ENCODE measurements at places on chromosomes 4 and X.

- DNase-seq: no peak
Observed at GRCh38 chr4:130722361-130722760, 1626.4 kb downstream of the C4orf33 start.

DNA sequence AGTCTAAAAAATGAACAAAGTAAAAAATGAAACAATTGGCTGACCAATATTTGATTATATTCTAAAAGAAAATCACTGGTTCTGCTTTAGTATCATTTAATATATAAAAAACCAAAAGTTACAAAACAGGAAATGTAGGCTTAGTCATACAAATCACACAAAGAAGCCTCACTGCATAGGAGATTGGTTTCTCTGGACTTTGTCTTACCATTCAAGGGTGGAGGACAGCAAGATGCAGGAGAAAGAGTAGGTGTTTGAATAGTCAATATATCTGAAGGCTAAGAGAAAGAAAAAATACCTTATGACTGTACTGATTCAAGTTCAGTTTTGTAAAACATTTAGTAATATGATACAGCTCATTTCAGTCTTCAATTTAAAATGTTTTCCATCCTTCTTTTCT is 28.6 kb upstream of the TAF9B start:
- no peak for DNase-seq

GRCh38 chrX:50941638-50942037 is 31.1 kb downstream of the BMP15 start:
- DNase-seq: no peak

- DNase-seq: no peak
Observed at GRCh38 chrX:9662148-9662547, 103.5 kb downstream of the GPR143 start.

- no peak for DNase-seq
Observed at GRCh38 chr4:53055274-53055673, 193.2 kb downstream of the RASL11B start.

- no peak for DNase-seq
Observed at GRCh38 chr4:74451214-74451661, 6.3 kb downstream of the AREG start.

DNA sequence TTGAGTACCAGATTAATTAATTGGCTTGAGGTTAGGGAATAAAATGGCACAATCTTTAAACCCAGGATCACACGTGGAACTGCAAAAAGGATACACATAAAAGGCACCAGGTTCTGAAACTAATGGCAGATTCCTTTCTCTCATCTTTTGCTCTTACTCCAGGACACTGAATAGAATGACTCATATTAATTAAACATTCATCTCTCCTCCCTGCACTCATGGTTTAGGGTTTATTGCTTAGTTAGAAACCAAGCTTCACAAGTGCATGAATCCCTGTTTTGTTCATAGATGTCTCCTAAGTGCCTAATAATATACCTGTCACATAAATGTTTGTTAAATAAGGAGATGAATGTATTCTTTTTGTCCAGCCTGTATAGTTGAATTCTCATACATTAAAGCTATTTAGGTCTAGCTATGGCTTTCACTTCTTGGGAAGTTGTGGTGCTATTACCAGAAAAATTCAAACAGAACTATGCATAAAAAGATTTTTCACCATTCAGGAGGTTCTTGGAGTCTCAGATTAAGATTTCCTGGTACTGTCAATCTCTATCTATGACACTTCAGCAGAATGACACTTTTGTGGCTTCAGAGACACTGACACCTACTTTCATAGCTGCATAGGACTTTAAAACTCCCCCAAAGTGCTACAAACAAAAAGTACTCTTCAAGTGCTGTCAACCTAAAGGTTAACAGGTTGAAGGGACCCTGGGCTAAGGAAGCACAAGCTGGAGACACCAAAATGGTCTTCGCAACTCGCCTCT is 7.4 kb downstream of the CORIN start:
- DNase-seq: no peak

DNA sequence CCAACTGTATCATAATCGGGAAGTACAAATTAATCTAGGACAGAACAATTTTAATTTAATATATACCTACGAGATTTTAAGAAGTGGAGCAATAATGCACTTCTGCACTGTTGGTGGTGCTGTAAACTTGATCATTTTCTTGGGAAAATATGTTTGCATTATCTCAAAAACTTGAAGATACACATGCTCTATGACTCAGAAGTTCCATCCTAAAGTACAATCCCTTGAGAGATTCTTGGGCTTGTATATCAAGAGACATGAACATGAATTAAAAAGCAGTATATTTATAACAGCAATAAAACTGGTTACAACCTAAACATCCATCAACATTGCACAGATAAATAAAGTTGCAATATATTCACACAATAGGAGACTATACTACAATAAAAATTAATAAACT is 168.8 kb downstream of the CLCN4 start:
- no peak for DNase-seq

DNA sequence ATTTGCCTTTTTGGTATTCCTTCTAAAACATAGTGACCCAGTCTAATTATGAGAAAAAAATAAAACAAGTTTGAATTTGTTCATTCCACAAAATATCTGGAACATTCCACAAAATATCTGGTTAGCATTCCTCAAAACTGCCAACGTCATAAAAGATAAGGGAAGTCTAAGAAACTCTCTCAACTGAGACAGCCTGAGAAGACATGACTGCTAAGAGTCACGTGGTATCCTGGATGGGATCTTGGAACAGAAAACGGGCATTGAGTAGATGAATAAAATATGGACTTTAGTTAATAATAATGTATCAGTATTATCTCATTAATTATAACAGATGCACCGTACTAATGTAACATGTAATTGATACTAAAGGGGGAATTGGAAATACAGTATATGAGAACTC is 280.9 kb downstream of the ARAP2 start:
- DNase-seq: no peak

- DNase-seq: no peak
Observed at GRCh38 chrX:136755411-136755810, 25.3 kb downstream of the ARHGEF6 start.

DNA sequence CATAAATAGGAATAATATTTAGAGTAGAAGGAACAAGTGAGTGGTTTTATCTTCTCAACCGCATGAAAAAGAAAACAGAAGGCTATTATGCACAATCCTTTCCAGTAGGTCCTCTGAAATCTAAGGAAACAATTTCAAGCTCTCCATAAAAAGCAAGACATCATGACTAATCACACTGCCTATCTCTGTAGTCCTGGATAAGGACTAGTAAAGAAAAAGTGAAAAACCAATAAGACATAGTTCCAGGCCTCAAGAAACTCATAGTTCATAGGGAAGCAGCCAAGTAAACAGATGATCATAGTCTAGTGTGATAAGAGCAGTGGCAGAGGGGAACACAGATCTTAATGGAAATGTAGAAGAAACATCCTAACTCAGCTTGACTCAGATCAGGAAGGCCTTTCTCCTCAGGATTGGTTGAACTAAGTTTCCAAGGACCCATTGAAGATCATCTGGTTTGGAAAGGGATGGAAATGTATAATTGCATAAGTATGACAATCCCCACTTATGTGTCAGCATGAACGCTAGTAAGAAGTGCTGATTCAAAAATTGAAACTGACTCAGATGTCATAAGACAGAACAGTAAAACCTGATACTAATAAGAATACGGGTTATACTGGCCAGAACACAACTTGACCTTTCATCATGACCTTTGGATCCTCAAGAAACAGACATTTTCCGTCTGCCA is 155.3 kb downstream of the GRIA3 start:
- DNase-seq: no peak

DNA sequence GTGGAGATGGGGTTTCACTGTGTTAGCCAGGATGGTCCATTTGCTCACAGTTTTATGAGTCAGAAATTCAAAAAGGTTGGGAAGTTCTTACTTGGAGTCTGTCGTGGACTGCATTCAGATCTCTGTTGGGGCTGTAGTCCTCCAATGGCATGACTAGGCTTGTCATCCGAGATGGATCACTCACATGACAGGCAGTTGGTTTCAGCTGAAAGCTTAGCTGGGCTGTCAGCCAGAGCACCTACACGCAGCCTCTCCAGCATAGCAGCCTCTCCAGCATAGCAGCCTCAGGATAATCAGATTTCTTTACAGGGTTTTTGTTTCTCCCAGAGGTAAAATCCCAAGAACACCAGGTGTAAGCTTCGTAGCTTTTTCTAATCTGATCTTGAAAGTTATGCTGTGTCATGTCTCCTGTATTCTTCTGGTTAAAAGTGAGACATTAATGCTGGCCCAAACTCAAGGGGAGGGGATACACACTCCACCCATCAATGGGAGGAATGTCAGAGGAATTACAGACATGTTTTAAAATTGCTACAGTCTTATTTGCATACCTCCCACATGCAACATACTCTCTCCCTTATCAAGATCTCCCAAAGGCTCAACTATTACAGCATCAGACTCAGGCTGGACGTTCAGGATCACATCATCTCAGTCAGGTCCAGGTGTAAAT is 31.6 kb upstream of the SOD3 start:
- DNase-seq: no peak

DNA sequence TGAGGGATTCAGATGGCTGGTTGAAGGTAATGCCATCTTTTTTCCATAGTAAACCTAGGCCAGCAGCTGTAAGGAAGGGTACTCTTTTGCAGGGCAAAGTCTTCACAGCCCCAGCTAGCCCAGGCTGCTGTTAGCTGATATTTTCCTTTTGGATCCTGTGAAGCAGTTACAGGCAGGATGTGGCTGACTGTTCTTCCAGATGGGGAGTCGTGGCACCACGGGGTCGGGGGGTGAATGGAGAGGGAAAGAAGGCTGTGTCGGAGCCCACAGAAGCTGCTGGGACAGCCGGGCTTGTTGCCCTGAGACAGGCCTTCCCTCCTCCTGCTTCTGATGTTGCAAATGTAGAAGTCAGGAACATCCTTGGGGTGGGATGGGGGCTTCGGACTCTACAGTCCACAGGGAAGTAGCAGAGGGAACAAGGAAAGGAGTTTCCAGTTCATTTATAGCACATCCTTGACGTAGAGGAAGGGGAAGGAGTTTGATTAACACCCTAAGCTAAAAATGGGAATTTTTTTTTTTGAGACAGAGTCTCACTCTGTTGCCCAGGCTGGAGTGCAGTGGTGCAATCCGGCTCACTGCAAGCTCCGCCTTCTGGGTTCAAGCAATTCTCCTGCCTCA is 64.6 kb upstream of the TMEM150C start:
- DNase-seq: no peak

- DNase-seq: no peak
Observed at GRCh38 chr4:100945789-100946188, 401.5 kb downstream of the PPP3CA start.

DNA sequence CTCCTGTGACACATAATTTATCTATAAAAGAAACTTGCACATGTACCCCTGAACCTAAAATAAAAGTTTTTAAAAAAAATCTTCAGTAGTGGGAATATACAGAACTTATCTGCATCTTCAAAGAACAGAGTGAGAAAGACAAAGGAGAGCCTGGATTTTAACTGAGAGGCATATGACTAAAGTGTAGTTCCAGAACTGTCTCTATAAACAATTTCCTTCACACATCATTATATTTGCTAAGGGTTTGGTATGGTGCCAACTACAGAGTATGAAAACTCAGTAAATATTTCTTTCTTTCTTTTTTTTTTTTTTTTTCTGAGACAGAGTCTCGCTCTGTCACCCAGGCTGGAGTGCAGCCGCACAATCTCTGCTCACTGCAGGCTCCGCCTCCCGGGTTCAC is 49.9 kb upstream of the NFKB1 start:
- no peak for DNase-seq

GRCh38 chr4:138317175-138317748 is 75.1 kb upstream of the SLC7A11 start:
- DNase-seq: no peak

DNA sequence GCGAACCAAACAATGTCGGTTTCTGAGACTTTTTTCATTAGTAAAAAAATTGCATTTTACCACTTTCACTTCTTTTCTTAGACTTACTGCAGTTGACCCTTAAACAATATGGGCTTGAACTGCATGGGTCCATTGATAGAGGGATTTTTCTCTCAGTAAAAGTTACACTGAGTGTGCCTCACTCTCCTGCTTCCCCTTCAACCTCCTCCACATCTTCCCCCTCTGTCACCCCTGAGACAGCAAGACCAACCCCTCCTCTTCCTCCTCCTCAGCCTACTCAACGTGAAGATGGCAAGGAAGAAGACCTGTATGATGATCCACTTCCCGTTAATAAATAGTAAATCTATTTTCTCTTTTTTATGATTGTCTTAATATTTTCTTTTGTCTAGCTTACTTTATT is 43.4 kb downstream of the TEC start:
- DNase-seq: no peak

- DNase-seq: no peak
Observed at GRCh38 chrX:48983896-48984295, 12.3 kb upstream of the KCND1 start.

GRCh38 chrX:140507982-140508305 is 3.1 kb upstream of the SOX3 start:
- DNase-seq: no peak

DNA sequence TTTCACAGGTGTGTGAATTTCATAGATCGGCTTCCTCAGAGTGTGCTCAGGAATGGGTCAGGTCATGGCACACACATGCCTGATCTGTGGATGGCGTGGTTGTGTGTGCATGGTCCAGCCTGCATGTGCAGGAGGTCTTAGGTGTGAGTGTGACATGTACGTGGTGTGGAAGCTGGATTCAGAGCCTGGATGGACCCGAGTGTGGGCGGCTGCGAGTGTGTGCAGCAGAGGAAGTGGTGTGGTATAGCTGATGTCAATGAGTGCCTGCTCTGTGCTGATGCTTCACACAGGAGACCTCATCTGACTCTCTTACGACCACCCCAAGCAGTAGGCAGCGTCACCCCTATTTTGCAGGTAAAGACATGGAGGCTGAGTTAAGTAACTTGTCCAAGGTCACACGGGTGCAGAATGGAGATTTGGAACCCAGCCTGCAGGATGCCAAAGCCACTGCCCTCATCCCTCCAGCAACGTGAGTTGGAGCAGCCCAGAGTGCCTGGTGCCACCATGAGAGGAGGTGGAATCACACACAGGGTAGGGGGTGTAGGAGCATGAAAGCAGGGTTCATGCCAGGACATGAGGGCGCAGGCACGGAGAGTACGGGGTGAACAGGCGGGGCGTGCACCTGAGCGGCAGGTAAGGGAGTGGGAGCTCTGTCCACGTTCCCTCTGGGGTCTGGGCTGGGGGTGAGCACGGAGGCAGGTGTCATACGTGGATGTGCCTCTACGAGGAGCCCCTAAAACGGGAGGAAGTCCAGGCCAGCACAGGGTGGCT is 24.2 kb upstream of the C4orf50 start:
- no peak for DNase-seq

GRCh38 chrX:136256026-136256425 is 4.8 kb upstream of the MAP7D3 start:
- no peak for DNase-seq

DNA sequence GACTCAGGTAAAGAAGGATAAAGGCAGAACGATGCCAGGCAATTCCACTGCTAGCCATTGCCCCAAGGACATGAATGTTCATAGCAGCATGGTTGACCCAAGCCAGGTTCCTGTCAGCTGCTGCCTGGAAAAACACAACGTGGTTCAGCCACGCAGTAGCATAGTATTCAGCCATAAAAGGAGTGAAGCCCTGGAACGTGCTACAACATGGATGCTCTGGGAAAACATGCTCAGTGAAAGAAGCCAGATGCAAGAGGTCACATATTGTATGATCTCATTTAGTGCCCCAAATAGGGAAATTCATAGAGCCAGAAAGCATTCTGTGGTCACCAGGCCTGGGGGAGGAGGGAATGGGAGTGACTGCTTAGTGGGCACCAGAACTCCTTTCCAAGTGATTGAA is 129.8 kb downstream of the GPR143 start:
- no peak for DNase-seq
